NCI-H2029 treated with DMSO at 0.1 percent for 48 hours (cell line): ENCODE measurements at places on chromosomes 11 and 22.

DNA sequence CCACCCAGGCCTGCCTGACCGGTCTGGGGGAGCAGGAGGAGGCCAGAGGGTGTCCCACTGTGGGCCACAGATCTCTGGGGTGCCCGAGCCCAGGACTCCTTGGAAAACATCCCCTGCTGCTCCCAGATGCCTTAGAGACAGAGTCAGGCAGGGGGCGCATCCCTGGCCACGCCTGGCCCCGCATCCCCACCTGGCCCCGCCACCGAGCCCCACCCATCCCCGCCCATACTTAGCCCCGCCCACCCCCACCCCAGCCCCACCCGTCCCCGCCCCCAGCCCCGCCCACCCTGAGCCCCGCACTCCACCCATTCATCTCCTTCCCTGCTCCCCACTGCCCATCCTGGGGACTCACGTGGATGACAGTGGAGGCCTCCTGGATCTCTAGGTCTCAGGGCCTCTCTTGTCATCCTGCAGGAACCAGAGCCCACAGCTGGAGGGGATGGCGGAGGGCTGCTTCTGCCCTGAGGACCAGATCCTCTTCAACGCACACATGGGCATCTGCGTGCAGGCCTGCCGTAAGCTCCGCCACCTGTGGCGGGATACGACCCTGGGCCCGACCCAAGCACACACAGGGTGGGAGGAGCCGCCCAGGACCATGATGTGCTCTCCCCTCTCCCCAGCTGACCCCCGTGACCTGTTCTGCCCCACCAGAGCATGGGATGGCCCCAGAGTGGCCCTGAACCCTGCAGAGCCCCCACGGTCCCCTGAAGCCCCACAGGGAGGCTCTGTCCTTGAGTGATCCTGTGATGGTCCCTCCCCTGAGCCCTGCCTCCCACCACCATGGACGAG lies 33.6 kb downstream of the MUC5B start:
- DNase-seq, result no peak

- no peak for DNase-seq
These were observed 6.4 kb upstream of the EXPH5 start for GRCh38 chr11:108599978-108600377.

DNA sequence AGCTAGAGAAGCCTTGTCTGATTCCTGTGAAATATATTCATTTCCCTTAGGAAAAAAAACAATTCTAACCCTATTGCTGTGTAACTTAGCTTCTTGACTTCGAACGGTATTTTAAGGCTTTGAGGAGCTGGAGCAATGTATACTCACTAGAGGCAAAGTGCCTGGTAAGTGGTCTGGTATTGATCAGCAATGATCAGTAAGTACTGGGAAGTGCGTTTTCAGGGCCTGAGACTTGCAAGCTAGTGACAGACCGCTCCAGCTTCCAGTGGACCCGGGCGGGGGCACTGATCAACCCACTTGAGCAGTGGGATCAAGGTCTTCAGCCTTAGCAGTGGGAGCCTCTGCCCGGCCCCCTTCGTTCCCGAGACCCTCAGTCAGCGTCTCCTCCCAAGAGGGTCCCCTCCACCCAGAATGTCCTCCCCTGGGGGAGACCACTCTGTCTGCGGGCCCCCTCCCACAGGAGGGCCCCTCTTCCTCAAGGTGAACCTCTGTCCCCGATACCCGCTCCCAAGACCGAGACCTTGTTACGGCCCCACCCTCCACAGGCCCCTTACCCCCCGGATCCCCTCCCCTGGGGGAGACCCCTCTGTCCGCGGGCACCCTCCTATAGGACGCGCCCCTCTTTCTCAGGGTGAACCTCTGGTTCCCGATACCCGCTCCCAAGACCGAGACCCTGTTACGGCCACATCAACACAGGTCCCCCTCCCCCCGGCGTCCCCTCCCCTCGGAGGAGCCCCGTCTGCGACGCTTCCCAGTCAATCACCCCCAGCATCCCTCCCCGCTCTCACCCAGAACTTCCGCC lies 452 bp upstream of the ATXN10 start:
- DNase-seq, result no peak

DNA sequence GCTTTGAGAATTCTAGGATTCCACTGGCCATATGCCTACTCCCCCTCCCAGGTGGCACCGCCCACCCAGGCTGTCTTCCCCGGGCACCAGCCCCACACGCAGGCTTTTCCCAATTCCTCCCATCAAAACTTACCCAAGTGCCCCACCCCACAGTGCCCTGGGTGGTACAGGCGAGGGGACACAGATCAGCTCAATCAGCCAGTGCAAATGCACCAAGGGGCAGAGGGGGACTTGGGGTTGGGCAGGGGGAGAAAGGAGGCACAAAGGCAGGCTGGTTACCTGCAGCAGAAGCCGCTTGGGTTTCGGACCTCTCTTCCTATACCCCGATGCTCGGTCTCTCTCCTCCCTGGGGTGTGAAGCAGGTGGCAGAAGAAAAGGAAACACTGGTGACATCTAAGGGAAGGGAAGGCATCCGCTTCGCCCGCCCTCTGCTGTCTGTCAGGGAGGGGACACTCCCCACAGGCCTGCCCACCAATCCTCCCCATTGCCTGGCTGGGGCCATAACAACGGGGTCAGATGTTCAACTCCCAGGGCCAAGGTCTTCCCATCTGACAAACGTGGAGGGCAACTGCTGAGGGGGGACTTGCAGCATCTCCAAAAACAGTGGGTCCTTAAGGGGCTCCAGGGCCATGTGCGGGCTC lies 14.0 kb downstream of the CBX7 start:
- DNase-seq, result no peak

DNA sequence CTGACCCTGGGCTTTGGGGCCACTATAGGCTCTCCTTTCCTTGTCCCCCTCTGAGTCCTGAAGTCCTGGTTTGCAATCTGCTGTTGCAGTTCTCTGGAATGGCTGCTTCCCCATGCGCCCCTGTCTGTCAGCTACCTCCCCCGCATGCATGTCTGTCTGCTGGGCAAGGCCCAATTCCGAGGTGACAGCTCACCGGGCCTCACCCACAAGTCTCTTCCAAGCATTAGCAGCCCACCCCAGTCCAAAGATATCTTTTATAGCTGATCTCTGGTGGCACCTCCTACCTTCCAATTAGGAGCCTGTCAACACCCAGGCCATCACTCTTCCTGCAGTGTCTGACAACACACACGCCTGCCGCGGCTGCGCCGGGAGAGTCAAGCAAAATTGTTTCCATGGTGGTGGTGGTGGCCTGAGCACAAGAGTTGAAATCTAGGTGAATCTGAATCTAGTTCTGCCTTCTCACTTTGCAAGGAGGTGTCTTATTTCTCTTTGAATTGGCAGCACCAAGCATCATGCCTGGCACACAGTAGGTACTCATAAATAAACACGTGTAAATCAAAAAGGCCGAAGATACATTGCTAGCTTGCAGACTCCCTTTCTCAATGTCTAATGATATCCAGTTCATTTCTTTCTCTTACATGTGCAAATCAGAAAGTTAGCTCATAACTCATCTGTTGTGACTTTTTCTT lies 1.2 kb upstream of the LMO2 start:
- no peak for DNase-seq

DNA sequence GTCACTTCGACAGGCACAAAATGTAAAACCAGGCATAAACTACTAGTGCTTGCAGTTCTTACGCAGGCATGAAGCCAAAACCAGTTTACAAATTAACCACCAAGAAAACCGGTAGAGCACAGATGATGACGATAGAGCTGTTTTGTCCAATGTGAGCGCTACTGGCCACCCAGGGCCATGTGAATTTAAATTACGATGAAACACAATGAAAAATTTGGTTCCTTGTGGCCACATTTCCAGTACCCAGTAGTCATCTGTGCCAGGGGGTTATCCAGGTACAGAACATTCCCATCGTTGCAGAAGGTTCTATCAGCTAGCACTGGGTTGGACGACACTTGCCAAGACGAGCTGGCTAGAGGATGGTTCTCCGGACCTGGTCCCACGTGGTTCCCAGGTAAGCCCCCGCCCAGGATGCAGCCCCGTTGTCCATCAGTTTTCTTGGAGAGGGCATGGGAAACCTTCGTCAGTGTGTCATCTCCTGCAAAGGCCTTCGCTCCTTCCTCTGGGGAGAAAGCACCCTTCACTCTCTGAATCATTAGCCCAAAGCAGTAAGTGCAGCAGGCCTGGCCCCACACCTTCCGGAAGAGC lies 1.1 kb upstream of the CD81 start:
- no peak for DNase-seq

DNA sequence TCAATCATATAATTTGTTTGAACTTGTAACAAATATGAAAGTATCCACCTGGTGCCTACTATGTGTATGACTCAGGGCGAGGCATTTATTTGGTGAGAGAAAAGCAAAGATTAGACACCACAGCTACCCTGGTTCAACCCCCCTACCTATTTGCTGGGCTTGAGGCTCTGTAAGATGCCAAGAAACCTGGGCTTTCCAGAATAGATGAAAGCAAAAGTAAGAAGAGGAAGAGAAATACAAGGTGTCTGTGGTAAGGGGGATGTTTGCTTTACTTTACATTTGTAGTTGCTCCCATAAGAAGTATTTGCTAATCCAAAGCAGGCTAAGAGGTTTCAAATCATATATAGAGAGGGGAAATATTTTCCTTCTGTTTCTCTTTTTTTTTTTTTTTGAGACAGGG lies 61.7 kb downstream of the DDI1 start:
- DNase-seq, result no peak

- no peak for DNase-seq
These were observed 10.6 kb downstream of the TSPAN32 start for GRCh38 chr11:2312232-2313042.

DNA sequence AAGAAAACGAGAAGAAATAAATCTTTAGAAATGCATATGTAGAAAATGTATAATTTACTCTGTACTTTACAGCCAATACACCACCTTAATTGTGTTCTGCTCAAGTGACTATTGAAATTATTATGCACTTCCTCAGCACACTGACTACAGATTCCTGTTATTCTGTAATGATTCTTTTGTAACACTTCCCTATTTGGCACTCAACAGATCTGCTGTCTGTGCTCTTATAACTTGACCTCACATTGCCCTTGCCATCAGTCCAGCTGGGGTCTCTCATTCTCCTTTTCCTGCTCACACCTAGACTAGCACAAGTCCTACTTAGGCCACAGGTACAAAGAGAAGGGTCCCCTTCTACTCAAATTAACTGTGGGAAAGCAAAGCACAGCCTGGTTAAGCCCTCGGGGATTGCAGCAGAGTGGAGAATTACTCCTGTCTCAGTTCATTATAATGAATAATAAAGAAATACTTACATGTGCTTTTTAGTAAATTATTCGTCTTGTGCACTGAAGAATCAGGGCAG lies 860.4 kb downstream of the OPCML start:
- DNase-seq, result no peak
